Gastroesophageal sphincter (tissue), 4 donors: ENCODE measurements at places on chromosomes 2 and 18. TPM values are rescaled to one million over a fixed set of nuclear protein-coding genes. Genes with fewer than 3 reads are reported as not detected.

The CYP1B1 gene
- 34.1 TPM for total RNA-seq

The RNF125 gene
- 2.7 TPM for total RNA-seq

The ADRA2B gene
- total RNA-seq: 4.9 TPM

The C2orf80 gene
- total RNA-seq: not detected

The RBBP8 gene
- total RNA-seq: 14.2 TPM

The ACVR2A gene
- 48.1 TPM for total RNA-seq

The HRH4 gene
- total RNA-seq: not detected

The GALR1 gene
- 0.35 TPM for total RNA-seq

The COLEC12 gene
- total RNA-seq: 34.1 TPM

The GLI2 gene
- total RNA-seq: 6.3 TPM

The NCOA1 gene
- total RNA-seq: 66.9 TPM

The CFC1 gene
- not detected for total RNA-seq

The ITPRIPL1 gene
- 0.27 TPM for total RNA-seq

The UCN gene
- total RNA-seq: 5.0 TPM

The AQP12A gene
- total RNA-seq: not detected

The LRRTM4 gene
- total RNA-seq: 0.30 TPM

The MYO5B gene
- 1.9 TPM for total RNA-seq

The REG3A gene
- total RNA-seq: not detected

The MROH2A gene
- total RNA-seq: not detected

The ST8SIA5 gene
- total RNA-seq: 0.27 TPM

The CDK15 gene
- total RNA-seq: 1.0 TPM
